ENCODE measurements at places on chromosomes 6 and 20. TPM values are rescaled to one million over a fixed set of nuclear protein-coding genes. Genes with fewer than 3 reads are reported as not detected.
A peak's percentile ranks its signal among the peaks of the same experiment; 100 is the strongest.

SLC35F1 gene
- total RNA-seq: 0.23 TPM

GRCh38 chr6:138609801-138610430 is 110.6 kb upstream of the NHSL1 start:
- H3K27ac ChIP-seq: no peak overlapping the region
- H3K4me1 ChIP-seq: peaks cover 11% of the 10 kb centered on the region
- no peak for DNase-seq

- H3K4me1 ChIP-seq: peaks cover 60% of the 10 kb centered on the region
- no peak overlapping the region for H3K27ac ChIP-seq
- H3K4me3 ChIP-seq: no peak overlapping the region
- H3K36me3 ChIP-seq: peaks cover 5% of the 10 kb centered on the region
- no peak for DNase-seq
Observed at GRCh38 chr6:35014786-35015185, 125.7 kb downstream of the ANKS1A start.

DNA sequence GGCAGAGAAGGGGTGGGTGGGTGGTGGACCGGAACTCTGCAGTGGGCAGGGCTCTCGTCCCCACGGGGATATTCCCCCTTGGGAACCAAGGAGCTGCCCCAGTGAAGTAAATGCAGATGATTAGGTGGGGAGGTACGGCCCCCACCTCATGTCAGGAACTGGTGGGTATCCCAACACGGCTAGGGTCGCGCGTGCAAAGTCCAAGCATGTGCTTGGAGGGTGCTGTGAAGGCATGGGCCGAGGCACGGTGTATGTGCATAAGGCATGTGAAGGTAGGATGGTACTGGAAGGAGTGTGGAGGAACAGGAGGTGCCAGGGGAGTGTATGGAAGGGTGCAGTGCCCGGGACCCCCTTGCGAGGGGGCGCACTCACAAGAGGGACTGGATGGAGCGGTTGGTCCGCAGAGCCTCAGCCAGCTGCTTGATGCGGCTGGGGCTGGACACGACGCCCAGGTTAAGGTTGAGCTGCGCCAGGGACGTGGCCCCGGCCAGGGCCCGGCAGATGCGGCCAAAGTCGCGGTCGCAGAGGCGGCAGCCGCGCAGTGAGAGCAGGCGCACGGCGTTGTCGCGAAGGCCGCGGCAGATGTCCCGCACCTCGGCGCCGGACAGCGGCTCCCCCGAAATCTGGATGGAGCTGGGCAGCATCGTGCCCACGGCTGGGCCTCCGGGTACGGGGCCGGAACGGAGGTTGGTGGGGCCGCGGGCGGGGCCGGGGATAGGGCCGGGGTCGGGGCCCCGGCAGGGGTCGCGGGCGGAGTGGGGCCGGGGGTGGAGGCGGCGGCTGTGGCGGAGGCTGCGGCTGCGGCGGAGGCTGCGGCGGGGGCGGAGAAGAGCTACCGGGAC is 783 bp downstream of the LRRC73 start:
- peak; percentile 33 for DNase-seq
- H3K27ac ChIP-seq: no peak overlapping the region
- H3K27me3 ChIP-seq: peaks cover 19% of the 10 kb centered on the region

DNA sequence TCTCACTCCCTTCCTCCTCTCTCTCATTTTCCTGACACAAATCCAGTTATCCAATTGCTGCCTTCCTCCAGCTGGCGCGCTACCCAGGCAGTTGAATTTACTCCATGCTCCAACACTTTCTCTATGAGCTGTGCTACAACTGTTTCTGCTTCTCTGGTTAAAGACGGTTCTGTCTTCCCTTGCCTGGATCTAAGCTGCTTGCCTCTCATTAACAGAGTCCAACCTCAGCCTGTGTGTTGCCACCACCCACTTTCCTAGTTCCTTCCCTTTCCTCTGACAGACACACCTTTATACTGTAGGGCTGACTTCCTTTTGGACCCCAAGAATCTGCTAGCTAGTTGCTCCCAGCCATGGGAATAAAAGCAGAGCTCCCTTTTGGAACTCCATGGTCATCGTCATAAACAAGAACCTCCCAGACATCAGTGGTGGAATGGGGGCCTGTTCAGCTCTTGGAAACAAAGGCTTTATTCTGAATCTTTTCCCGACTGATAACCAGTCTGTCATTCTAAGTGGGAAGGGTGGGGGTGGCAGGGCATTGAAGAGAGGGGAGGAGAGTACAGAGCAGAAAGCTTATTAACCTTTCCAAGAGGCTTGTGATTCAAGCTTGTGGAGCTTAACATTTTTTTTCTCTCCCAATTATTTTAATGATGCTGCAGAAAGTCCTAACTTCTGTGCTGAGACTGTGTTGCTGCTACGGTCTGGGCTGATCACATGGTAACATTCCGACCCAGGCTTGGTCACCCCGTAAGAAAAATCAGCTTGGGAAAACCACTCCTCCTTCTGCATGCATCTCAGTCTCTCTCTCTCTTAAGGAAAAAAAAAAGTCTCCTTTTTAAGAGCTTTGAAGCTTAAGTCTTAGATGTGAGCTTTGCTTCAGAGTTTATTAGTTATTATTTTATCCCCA is 31.3 kb upstream of the BMP2 start:
- H3K4me1 ChIP-seq: no peaks in the 10 kb centered on the region
- no peak overlapping the region for H3K27ac ChIP-seq
- H3K27me3 ChIP-seq: no peaks in the 10 kb centered on the region
- H3K36me3 ChIP-seq: no peaks in the 10 kb centered on the region
- DNase-seq: no peak

DNA sequence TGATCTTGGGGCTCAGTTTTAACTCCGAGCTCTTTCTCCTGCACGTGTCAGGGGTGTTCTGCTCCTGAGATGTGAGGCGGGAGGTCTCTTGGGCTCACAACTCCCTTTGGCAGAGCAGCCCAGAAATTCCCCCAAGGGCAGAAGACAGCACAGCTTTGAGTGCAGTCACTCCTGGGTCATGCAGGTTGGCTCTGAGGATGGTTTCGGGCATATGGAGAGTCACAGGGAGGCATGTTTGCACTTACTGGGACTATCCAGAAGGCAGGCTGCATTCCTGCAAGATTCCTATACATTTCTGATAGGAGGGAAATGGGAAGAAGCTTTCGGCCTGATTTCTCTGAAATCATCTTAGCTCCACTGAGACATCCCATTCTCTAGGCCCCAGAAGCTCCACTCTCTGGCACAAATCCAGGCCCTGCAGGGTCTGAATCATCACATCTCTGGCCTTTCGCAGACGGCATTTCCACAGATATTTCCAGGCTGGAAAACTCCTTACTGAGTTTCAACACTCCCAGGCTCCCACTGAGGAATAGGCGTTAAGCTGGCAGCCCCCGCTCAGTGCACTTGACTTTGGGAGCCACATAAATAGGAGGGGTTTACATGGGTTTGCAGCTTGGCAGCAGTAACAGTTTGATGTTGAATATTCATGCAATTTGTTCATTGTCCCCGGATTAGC is 39.7 kb downstream of the AGPAT4 start:
- peaks cover 25% of the 10 kb centered on the region for H3K4me1 ChIP-seq
- H3K4me3 ChIP-seq: no peak overlapping the region
- DNase-seq: no peak
- peaks cover 10% of the 10 kb centered on the region for H3K36me3 ChIP-seq
